ENCODE measurements at places on chromosomes 11 and 22.
A peak's percentile ranks its signal among the peaks of the same experiment; 100 is the strongest.

- DNase-seq: peak; percentile 55
These were observed 14.8 kb upstream of the RPS3 start for GRCh38 chr11:75384438-75385080.

DNA sequence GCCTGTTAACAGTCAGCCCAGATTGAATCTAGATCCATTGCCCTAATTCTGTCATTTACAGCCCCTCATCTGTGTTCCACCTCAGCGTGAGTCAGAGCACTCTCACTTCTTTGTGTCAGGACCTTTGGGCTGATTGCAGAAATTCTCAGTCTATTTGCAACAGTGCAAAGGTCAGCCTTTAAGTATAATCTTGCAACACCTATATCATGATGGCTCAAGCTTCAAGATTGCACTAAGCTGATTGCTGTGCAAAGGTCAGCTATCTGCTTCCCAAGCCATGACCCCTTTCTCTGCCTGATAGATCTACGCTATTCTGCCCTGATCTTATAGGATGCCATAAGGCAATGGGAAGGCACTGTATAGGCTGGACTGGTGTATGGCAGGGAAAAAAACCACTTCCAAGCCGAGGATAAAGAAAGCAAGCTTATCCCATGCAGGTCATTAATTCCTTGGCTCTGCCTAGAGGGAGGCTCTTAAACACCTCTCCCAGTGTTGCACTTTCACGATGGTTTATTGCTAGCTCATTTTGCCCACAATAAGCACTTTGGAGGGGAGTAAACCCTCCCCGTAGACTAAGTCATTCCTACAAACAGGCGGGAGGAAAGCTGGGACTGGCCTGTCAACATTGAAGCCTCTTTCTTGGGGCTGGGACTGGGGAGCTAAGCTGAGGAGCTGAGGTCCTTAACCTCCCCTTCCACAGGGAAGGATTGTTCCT is 100.6 kb downstream of the RRAS2 start:
- DNase-seq: no peak

- no peak for DNase-seq
These were observed 289.7 kb upstream of the ARHGAP42 start for GRCh38 chr11:100397401-100397800.

GRCh38 chr11:12026331-12027211 is 18.1 kb upstream of the DKK3 start:
- no peak for DNase-seq

GRCh38 chr11:85758026-85758425 is 52.9 kb downstream of the SYTL2 start:
- no peak for DNase-seq

DNA sequence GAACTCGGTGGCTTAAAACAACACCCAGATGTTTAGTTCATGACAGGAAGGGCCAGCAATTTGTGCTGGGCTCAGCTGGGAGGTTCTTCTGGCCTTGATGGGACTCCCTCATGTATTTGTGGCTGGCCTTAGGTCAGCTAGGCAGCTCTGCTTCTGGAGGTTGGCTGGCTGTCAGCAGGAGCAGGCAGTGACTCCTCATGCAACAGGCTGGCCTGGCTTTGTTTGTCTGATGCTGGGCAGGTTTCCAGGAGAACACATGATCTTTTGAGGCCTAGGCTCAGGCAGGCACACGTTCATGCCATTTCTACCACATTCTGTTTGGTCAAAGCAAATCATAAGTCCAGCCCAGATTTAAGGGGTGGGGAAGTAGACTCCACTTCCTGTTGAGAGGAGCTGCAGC is 571.2 kb downstream of the TBC1D22A start:
- DNase-seq: no peak

DNA sequence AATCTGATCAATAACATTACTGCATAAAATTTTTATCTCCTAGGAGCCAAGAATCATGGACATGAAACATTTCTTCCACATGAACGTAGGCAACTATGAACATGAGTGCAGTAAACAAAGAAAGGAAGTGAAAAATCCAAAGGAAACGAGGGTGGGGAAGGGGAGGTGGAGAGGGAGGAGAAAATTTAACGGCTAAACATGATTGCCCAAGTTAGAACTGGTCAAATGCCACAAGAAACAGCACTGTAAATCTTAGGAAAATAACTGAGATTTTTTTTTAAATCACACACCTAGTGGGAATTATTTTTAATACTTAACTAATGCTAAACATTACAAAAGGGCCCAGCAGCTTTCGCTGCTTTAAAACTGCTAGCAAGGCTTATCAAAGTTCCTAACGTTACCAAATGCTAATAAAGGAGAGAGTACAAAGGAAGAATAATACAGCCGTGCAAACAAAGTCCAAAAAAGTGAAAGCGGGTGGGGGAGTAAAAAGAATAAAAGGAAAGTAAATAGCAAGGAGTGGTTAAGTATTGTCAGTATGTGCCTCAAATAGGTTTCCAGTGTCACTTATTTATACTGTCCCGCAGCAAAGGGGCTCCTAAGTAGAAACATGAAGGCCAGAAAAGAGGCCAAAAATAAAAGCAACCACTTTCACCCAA is 13.7 kb downstream of the NARS2 start:
- no peak for DNase-seq

GRCh38 chr22:44532552-44532951 is 34.5 kb upstream of the RTL6 start:
- no peak for DNase-seq

DNA sequence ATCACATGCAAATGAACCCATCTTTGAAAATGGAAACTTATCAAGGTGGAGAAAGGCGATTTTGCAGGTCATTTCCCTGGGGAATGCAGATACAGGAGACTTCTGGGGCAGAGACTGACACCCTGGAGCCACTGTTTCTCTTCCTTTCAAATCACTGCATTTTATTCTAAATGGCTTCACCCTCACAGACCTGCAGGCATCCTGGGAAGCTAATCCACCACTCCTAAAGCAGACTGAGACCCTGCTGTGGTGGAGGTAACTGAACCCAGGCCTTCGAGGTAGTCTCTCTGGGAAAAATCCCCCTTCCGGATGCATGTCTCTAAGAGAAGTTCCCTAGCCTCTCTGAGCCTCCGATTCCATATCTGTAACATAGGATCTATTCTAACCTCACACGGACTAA is 20.9 kb upstream of the CSNK2A3 start:
- DNase-seq: no peak

DNA sequence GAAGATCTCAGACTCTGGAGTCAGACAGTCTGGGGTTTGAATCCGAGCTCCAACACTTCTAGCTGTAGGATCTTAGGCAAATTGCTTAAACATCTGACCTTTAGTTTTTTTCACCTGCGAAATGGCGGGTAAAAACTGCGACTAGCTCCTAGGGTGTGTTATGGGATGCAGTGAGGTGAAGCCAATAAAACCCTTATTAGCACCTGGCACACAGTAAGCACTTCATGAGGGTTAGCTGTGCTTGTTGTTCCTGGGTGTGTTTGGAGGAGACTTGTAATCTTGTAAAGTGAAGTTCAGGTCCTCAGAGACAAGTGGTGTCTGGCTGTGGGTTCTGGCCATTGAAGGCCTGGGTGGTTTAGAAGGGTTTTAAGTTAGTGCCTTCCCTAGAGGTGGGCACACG is 68.9 kb downstream of the ZBTB16 start:
- no peak for DNase-seq

DNA sequence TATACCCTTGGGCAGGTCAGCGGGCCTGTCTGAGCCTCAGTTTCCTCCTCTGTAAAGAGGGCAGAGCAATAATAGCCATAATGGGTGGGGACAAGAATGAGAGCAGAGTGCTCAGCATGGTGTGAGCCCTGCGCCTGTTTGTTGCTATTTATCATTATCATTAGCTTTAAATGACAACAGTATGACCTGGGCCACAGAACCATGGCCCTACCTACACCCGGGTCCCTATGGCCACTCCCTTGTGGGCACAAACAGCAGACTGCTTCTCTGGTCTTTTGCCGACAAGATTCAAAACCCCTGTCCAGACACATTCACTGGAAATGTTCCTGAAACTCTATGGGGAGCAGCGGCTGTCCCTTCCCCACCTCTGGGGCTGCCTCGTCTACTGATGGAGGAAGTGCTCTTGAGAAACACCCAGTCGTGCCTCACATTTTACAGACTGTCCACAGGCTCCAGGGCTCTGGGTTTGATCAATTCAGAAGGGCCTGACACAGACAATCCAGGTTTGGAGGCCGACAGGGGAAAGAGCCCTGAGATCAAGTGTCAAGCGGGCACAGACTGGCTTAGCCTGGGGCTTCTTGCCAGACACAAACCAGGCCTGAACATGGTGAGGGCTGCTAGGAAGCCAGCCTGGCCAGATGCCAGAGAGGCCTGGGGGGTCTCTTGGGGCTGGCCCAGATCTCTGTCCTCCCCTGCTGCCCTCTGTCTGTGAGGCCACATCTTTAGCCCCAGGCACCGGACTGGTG is 112.5 kb upstream of the CD82 start:
- no peak for DNase-seq

GRCh38 chr22:24331468-24332440 is 61.1 kb downstream of the SPECC1L start:
- no peak for DNase-seq

DNA sequence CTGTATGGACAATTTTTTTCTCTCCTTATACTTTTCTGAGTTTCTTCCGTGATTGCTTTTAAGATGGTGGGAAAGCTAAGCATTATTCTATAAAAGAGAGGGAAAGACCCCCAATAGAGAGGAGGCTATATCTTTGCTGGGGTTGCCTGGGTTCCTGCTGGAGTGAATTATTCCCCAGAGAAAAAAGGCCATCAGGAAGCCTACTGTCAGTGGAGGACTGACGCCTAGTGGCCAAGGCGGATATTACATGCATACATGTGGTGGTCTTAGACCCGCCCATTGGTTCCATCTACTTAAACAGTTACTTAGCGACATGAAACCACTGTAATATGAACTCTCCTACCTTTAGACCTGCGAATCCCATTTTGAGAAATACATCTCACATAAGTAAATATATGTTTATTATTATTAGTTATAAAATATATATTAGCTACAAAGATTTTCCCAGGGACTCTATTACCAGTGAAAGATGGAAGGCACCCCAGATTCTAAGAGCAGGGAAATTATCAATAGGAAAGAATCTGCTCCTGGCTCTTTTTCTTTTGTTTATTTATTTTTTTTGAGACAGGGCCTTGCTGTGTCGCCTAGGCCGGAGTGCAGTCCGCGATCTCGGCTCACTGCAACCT is 15.7 kb upstream of the PGA3 start:
- peak; percentile 77 for DNase-seq

GRCh38 chr11:12239396-12239795 is 129.0 kb downstream of the MICAL2 start:
- no peak for DNase-seq

- no peak for DNase-seq
These were observed 7.9 kb upstream of the C1QTNF6 start for GRCh38 chr22:37195921-37196320.

GRCh38 chr11:21492931-21493330 is 700.0 kb upstream of the ANO5 start:
- no peak for DNase-seq

DNA sequence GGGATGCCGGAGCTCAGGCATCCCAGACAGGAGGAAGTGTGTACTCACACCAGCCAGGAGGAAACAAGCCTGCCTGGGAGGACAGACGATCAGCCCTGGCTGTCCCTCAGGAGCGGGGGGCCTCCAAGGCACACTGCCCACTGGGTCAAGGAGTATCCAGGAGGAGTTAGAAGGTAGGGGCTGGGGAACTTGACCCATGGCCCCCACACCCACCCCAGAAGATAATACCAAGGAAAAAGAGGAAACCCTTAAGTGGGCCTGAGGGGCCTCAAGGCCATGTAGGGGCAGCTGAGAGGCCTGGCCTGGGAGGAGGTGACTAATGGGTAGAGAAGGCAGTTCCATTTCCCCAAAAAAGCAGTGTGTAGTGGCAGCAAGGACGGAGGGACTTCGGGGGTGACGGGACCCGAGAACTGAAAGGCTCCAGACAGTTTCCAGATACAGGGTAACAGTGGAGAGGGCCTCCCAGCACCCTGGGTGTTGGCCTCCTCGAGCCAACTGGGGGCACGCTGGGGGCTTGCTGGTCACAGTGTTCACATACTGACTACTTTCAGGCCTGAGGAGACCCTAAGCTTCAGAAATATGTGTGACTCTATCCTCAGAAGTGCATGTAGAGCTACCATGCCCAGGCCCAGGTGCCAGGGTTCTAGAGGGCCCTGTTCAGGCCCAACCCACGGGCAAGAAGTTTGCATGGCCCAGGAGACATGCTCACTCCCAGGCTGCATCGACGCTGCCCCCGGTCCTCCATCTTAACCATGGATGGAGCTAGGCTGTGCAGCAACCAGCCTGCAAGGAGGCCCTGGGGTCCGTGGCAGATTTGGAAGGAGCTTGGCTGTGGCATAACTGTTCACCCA is 75.7 kb upstream of the PITPNB start:
- DNase-seq: no peak

DNA sequence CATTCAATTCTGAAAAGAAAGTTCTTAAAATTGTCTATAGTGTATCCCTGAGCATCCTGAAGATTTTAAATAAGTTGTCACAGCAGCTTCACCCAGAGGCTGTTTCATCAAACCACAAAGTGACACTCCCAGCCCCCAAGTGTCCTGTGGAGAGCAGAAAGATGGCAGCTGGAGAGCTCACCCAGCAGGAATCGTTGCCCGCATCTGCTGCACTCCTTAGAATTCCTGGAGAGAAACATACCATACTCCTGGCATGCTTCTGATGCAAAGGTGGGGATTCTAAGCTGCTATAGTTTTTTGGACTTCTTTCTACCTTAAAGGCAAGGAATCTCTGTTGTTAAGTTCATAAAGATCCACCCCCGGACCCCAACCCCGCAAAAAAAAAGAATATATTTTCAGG is 13.5 kb upstream of the CYB5R2 start:
- DNase-seq: no peak

DNA sequence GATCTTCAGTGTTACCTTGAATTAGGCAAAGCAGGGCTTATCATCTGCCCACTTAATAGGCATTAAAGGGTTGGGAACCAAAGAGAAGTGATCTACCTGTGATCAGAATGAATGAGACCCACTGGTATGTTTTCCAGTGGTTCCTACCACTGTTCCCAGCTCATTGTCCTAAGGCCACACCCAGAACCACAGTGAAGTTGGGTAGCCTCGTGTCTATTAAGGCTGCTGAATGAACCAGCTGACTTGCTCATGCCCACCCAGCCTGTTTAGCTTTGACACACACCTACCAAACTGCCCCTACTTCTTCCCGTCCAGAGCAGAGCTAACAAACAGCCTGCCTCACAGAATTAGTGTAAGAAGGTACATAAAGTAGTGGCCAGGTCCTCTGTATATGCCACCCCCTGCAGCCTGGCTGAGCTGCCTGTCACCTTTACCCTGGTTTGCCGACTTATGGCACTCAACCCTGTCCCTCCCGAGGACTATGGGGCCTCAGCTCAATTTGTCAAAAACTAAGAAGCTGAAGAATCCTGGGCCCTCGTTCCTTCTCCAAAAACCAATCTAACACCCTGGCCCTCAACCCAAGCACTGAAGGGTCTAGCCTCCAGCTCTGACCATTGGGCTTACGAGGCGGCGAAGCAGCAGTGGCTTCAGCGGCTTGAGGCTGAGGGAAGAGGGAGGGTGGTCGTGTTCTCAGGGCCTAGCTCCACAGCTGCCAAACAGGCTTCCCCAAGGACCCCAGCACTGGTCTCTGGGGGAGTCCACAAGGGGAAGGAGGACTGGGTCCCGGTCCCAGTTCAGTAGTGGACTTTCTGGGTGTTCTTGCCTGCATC is 9.8 kb downstream of the UCP2 start:
- no peak for DNase-seq

- DNase-seq: no peak
These were observed 33.1 kb downstream of the SLC5A1 start for GRCh38 chr22:32075997-32076760.
